Activated gamma-delta T cell (primary cell): ENCODE measurements at places on chromosomes 16 and 17.
A peak's percentile ranks its signal among the peaks of the same experiment; 100 is the strongest.

- no peak for DNase-seq
These were observed 58.7 kb downstream of the KLHDC4 start for GRCh38 chr16:87707097-87707496.

DNA sequence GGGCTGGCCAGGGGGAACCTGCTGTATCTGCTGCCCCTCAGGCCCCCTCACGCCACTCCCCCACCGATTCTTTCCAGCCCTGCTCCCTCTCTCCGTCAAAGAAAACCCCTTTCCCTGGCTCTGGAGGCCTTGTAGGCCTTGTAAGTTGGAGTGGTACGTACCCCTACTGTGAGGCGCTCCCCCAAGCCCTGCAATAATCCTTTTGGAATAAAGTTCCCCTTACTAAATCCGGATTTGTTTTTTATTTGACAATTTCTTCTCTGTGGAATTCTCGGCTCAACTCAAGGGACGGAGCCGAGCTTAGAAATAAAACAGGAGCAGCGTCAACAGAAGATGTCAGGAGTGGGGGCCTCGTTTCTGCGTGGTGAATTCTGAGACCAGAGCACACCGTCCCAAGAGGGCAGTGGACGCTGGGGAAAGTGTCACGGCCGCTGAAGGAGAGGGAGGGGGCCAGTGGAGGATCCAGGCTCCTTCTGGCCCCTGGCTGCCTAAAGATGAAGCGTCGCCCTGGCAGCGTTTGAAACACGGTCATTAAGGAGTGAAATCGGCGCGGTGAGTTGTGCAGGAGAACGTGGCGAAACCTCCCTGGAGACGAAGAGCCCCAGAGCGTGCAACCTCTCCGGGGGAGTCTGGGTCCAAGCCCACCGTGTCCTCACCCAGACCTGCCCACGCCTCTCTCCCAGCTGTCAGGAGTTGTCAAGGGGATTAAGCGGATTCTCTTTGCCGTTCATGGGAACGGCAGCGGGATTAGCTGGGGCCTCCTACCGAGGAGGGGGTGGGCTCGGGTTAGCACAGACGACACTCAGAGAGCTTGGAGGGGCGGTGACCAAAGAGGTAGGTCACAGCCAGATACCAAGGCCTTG, 47.0 kb downstream of the SLC7A5 start:
- no peak for DNase-seq

- DNase-seq: no peak
These were observed 232.4 kb downstream of the CCDC182 start for GRCh38 chr17:57512691-57513090.

DNA sequence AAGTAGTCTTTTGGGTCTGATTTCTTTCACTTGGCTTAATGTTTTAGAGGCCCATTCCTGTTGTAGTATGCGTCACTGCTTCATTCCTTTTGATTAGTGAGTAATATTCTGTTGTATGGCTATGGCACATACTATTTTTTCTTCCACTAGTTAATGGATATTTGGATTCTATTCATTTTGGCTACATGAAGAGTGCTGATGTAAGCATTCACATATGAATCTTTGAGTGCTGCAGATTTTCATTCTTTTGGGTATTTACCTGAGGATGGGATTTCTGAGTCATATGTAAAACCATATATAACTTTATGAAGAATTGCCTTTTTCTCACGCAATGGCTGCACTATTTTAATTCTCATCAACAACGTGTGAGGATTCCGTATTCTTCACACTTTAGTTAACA, 113.6 kb downstream of the AHSP start:
- DNase-seq: no peak

DNA sequence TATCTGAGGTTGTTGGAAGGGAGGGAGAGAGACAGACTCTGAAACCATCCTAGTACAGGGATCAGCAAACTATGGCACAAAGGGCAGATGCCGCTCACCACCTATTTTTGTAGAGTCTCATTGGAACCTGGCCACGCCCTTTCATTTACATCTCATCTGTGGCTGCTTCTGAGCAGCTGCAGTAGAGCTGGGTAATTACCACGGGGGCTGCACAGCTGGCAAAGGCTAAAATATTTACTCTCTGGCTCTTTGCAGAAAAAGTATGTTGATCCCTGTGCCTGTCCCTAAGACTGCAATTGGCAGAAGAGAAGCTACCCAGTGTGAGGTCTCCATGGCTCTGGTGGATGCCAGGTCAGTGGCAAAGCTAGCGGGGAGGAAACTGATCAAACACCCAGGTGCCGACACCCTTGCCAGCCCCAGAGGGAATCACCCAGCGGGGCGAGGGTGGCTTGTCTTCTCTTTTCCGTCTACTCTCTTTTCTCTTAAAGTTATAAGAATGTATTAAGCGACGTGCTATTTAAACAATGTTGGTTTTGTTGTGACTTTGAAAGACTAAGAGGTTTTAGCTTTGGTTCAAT, 14.0 kb downstream of the CEP295NL start:
- no peak for DNase-seq

GRCh38 chr16:66713076-66713475, 16.5 kb upstream of the CMTM4 start:
- DNase-seq: no peak

DNA sequence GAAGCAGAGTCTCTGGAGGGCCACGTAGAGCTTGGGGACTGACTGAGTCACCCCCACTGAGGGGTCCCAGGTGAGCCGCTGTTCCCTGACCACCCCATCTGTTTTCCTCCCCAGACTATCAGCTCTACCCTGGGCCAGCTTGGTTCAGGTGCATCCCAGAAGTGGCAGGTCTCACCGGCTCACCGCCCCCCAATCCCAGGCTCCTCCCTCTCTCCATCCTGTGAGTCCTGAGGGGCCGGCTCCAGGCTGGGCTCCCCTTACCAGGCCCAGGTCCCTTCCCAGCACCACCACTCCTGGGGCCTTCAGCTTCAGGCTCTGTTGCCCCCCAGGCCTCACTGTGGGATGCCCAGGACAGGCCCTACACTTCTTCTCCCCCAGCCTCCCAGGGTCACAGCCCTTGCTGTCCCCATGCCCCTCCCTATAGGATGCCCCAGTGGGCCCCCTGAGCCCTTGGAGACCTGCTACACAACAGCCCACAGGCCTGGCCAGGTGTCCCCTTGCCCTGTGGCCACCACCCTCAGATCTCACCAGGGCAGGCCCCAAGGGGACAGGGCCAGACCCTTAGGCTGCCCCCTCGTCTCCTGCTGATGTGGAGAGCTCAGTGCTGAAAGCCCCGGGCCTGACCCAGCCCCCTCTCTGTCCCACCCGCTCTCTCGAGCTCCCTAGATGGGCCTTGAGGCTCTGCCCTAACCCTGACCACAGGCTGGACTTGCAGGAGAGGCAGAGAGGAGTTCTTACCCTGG, 40.4 kb downstream of the TNFRSF13B start:
- DNase-seq: no peak

- DNase-seq: no peak
These were observed 47.8 kb downstream of the ANKRD11 start for GRCh38 chr16:89442588-89442987.

DNA sequence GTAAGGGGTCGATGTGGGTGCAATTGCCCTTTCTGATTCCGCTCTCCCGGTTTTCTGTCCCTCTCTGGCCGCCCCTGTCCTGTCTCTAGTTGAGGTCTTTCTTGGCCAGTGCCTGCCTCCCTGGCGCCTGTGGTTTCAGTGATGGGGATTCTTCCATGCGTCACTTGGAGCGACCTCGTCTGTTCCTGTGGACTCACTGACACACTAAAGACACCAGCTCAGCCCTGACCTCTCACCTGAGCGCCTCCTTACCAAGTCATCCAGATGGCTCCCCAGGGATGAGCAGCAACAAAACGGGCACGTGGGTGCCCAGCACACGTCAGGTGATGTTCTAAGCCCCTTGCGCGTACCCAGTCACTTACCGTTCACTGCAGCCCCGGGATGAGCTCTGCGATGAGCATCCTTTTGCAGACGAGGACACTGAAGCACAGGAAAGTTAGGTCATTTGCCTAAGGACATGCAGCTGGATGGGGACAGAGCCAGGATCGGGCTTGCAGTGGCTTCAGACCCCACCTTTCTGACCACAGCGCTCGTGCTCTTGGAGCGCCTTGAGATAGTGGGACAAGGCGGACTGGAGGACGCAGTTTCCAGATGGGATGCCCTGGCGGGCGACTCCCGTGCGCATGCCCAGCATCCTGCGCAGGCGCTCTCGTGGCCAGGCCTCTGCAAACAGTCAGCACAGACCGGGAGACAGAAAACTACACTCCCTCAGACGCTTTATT, 11.5 kb upstream of the LGALS3BP start:
- DNase-seq: no peak

GRCh38 chr16:11955713-11956123, 9.3 kb upstream of the TNFRSF17 start:
- DNase-seq: no peak

DNA sequence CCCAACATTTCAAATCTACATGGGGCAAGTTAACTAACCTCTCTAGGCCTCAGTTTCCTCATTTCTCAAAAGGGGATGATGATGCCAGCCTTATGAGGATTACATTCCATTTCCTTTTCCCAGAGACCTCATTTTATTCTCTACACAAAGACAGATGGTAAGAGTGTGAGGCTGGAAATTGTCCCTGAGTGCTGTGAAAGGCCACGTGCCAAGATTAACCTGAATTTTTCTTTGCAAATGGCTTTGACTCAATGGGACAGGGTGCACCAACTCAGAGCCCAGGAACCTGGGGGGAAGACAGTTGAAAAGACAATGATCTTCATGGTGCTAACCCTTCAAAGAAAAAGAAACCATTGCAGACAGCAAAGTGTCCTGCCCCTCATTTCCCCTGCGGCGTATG, 332.8 kb downstream of the TMEM114 start:
- no peak for DNase-seq

DNA sequence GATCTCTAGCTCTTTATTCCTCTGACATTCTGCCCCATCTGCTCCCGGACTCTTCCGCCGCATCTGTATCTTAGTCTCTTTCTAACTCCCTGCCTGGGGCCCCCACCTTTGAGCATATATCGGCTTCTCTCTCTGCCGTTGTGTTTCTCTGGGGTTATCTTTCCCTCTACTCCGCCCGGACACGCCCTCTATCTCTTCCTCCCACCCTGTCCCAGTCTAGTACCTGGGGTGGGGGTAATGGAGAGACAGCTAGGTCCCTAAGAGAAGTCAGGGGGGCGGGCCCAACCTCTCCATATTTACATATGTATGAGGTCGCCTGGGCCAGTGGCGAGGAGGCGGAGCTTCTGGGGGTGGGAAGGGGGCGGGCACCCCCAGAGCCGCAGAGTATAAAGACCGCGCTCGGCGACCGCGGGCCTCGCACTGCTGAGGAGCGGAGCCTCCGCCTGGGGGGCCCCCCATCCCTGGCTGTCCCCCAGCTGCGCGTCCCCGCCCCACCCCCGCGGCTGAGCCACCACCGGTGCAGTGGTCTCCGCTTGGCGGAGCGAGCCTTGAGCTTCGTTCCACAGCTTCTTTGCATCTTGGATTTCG, at the start of gene ATP1B2:
TSS of gene ATP1B2 (plus strand) at position 418 of the 588 bp plus-strand sequence. CDS start 593 bp downstream, outside the sequence.
- DNase-seq: peak; percentile 51

GRCh38 chr16:85326113-85326793, 214.0 kb upstream of the CIBAR2 start:
- DNase-seq: no peak

DNA sequence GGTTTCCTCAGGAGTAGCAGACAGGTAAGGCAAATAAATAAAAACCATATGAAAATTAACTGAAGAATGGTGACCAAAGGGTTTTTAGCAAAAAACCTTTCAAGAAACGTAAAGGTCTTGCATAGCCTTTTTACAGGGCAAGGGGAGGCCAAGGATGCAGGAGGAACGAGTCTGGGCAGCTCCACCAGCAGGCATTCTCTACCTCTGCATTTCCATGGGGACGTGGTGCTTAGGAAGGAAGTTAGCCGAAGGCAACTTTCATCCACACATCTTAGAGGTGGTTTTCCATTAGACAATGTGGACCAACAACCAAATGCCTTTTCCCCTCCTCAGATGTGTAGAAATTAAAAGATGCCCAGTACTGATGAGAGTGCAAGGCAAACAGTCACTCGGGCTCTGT, 20.7 kb downstream of the TOM1L2 start:
- no peak for DNase-seq

DNA sequence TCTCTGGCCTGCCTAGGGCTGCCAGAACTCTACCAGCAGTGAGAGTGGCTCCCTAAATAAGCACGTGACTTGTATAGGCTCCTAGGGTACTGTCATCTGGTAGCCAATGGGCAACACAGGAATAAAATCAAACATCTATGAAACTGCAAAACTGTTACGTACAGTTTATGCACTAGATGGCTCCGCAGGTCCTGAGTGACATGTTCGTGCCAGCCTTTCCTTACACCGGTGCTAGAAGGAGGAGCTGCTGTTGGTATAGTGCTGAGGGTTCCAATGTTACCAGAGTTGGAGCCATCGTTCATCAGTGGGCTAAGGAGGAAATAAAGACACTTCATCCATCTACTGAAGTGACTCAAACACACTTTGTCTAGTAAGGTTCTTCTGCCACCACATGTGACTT, 63.2 kb upstream of the TRAP1 start:
- DNase-seq: no peak

- DNase-seq: no peak
These were observed 156.3 kb downstream of the MYO1D start for GRCh38 chr17:32720671-32721070.

GRCh38 chr16:19522397-19522732, 467 bp upstream of the GDE1 start:
- no peak for DNase-seq

DNA sequence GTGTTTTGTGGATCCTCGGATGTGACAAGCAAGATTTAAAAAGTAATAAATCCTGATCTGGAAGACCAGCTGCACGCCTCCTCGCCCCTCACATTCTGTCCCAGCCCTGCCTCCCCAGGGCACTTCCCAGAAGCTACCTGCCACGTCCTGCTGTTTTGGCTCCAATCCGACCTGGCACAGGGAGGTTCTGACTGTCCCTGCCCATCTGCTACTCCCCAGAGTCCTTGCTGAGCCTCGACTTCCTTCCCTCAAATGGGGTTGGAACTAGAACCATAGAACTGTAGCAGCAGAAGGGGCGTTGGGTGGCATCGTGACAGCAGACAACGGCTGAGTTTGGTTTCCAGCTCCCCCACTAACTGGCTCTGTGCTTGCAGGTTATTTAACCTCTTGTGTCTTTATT, 71.7 kb downstream of the RPH3AL start:
- DNase-seq: no peak
